SK-N-SH (cell line): ENCODE measurements at places on chromosomes 11 and 22. TPM values are rescaled to one million over a fixed set of nuclear protein-coding genes. Genes with fewer than 3 reads are reported as not detected.

GPHA2 gene
- polyA plus RNA-seq = not detected in 2 replicates

NXPE4 gene
- polyA plus RNA-seq = not detected in 2 replicates

PATE4 gene
- not detected in 2 replicates for polyA plus RNA-seq

NXPE1 gene
- polyA plus RNA-seq = not detected in 2 replicates

MMP10 gene
- 1.4 and 2.2 TPM in 2 replicates for polyA plus RNA-seq

AQP11 gene
- 1.8 and 1.9 TPM in 2 replicates for polyA plus RNA-seq

HTR3B gene
- polyA plus RNA-seq = not detected in 2 replicates

MS4A1 gene
- polyA plus RNA-seq = not detected in 2 replicates

BEST1 gene
- polyA plus RNA-seq = 0.30 and 0.47 TPM in 2 replicates
